ENCODE measurements at places on chromosomes 4 and X.

DNA sequence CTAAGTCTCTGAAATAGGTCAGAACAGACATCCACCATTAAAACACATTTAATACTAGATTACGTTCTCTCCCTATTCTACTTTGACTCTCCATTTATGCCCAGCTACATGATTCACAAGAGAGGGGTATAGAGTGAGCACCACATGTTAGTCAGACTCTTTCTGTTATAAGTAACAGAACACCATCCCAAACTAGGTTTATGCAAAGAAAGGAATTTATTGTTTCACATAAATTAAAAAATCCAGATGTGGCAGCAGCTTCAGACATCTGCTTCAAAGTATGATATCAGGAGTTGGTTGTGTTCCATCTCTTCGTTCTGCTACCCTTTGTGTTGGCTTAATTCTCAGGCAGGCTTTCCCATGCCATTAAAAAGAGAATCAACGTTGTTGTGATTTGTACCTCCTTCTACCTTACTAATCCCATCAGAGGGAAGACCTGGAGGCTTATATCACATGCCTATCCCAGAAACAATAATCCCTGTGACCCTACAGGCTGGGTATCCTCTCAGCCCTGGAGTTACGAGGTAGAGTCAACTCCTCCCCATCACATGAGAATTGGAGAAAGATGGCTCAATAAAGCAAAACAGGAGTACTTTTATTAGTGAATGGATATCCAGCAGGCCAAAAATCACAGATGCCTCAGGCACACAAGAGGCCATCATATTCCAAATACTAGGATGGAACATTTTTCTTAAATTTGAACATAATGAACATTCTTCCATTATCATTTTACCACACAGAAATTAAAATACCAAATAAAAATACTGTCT lies 163.2 kb downstream of the SLC7A11 start:
- DNase-seq, result no peak

GRCh38 chr4:184775854-184776555 lies 42.1 kb upstream of the CENPU start:
- DNase-seq, result no peak

DNA sequence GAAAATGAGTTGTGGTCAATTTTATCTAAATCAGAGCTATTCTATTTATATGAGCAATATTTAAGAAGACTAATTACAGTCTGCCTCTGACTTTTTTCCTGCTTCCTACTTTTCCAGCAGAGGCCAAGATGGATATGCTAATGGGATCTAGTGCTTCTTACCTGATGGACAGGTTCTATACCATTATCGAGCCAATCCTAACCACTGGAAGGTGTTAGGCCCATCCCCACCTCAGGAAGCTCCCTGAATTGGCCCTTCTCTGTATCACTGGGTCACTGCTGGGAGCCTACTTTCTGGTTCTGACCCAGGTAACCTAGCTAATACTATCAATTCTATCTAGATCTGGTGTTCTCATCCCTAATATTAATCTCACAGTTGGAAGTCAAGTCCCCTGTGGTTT lies 577 bp upstream of the YIPF7 start:
- DNase-seq, result no peak

DNA sequence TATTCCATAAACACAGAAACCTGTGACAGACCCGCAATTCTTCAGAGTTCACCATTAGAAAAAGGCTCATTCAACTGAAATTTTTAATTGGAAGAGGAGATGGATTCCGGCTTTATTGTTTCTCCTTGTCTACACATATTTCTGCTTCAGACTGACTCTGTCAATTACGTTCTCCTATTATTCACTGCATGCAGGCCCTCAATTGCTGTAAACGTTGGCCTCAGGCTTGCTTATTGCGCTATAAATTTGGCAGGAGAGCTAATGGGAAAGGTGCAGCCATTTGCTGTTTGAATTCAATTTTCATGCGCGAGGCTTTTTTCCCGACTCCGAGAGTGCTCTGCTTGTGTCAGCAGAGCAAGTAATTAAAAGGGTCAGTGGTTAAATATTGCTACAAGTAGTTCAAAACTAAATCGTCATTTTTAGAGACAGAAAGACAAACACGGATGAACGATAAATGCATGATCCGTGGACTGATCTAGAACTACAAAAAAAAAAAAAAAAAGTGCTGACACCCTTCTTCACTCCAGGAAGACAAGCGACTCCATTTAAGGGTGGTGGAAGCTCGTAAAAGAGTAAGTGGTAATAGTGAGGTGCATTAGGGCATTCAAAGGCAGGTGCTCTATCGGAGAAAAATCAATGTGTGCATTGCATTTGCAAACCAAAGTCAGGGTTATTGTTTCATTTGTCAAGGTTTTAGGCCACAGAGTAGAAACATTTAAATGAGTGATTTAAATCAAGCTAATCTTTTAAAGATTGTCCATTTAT lies 841.6 kb upstream of the FRG1 start:
- no peak for DNase-seq

- DNase-seq, result no peak
Measured at GRCh38 chr4:47721892-47722575, 115.8 kb downstream of the CORIN start.

DNA sequence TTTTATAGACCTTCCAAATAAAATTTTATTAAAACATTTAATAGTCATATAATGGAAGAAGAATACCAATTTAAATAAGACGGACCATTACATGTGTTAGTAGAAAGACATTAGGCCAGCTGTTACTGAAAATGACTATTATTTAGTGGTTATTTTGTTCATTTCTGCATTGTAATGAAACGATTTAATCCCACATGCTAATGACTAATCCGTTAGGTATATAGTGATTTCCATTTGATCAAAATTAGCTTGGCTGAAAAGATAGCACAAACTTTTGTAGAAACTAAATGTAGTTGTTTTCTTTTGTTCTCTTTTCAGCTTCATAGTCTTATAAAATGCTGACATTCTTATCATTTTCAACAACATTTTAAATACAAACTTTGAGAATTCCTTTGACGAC lies 556.1 kb upstream of the TENM3 start:
- no peak for DNase-seq

GRCh38 chr4:67973608-67974007 lies 10.3 kb upstream of the TMPRSS11A start:
- no peak for DNase-seq

GRCh38 chr4:104418286-104418685 lies 76.4 kb downstream of the CXXC4 start:
- DNase-seq, result no peak

DNA sequence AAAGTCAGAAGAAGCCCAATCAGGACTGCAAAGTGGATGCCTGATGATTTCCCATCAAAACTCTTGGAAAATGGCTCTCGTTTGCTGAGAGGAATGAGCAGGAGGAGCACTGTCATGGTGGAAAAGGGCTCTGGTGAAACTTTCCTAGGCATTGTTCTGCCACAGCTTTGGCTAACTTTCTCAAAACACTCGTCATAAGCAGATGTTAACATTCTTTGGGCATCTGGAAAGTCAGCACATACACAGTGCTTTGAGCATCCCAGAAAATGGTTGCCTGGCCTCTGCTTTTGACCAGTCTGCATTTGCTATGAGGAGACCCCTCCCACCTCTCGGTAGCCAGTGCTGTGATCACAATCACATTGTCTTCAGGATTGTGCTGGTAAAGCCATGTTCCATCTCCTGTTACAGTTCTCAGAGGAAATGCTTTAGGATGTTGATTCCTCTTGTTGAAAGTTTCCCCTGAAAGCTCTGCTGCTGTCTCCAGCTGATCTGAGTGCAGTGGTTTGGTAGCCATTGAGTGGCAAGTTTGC lies 25.2 kb upstream of the TBC1D14 start:
- DNase-seq, result no peak

DNA sequence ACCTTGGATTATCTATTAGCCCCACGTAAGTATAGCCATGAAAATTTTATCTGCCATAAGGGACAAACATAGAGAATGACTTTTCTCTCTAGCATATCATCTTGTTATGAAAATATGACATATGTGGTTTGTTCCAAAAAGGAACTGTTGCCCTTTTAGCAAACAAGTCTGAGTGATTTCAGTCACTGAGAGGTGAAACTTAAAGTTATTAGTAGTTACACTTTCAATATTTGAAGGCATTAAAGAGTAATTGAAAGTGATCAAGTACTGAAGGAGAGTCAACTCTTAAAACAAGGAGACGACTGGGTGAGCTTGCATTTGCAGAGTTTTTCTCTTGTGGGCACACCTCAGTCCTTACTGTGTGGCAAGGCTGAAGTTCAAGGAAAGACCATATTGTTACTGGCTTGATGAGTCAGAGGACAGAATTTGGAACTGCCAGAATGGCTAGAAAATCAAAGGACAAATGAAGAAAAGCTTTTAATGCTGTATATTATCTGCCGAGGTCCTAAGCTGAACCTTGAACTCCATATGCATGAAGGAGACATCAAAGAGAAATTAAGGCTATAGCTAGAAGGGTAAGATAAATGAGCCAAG lies 205.1 kb upstream of the EMCN start:
- DNase-seq, result no peak

- no peak for DNase-seq
Measured at GRCh38 chrX:74230094-74230493, 73.9 kb upstream of the ZCCHC13 start.

- no peak for DNase-seq
Measured at GRCh38 chrX:10897768-10898167, 213.4 kb upstream of the HCCS start.

- DNase-seq, result no peak
Measured at GRCh38 chr4:7322166-7322991, 112.4 kb downstream of the PSAPL1 start.

DNA sequence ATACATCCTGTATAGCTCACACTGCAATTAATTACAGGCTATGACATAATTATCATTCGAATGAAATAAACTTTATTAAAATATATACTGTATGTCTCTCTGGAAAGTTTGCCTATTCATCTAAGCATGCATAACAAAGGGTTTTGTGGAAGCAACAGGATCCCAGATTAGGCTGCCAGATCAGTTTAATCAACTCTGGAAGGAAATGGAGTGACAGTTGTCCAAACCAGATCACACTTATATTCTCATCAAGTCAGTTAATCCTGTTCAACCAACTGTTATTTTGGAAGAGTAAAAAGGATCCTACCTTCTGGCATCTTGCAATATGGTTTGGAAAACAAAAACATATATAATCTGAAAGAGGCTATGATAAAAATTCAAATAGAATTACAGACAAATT lies 312.2 kb downstream of the FAT4 start:
- DNase-seq, result no peak

- no peak for DNase-seq
Measured at GRCh38 chr4:155929833-155930232, 23.8 kb downstream of the CTSO start.

DNA sequence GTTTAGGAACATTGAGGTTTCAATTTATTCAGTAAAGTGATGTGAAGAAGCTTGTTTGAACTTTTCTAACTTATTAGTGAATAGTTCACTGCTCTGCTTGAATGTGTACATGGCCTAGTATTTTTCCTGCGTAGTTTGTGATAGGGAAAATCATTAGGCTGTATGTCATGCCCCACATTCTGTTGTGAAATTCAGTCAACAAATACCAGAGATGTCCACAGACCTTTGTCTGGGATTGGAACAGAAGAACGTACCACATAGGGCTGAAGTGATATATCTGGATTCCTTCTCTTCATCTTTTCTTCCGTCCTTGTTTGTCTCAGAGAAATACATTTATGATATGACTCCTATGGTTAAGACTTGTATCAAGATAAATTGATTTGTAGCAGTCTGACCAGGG lies 88.8 kb upstream of the PLS3 start:
- no peak for DNase-seq

DNA sequence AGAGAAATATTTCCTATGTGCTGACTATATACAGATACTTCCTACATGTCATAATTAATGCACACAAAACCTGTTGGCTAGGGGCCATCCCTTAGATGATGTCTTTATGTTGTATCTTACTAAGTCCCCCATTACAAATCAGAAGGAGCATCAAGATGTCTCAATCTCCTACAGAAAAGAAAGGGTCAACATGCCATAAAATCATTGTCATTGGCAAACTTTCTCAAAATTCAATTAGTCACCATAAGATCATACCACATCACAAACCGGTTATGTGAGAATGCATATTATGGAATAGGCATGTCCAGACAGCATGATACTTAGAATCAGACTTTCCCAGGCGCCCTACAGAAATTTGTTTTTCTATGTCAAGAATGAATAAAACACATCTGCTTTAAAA lies 175.2 kb upstream of the TET2 start:
- no peak for DNase-seq

DNA sequence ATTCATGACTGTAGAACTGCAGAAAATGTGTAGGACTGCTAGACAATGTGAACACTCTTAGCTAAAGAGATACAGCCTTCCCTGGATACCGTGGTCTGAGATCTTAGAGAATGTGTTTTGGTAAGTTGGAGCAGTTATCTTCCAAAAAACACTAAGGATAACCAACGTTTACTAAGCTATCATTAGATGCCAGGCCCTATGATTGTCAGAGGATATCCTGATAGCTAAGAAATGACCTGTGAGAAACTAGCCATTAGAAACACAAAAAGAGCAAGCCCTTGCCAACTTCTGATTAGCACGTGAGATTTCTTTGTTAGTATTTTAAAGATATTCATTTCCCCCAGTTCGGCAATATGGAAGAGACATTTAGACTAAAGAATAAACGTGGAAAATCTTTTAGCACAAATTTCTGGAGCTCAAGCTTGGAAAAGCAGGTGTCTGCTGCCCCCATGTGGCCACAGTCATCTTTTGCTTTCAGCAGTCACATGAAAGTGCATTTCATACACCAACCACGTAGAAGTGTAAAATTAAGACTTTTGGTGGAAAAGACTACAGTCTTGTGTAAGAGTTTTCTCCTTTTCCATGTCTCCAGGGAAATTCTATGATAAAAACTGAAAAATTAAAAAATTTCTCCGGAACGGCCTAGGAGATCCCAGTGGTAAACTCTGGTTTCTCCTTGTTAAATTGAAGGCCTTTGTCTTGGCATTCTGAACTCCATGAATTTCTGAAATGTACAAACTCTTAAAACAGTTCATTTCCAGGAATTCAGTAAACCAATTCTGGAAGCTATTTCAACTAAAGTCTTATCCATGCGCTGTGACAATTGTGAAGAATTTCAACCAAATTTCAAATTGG lies 136.4 kb downstream of the ZNF674 start:
- peak; percentile 53 for DNase-seq

GRCh38 chr4:104519588-104519987 lies 24.9 kb upstream of the CXXC4 start:
- no peak for DNase-seq

GRCh38 chr4:120801137-120801758 lies 121.3 kb downstream of the PRDM5 start:
- no peak for DNase-seq

GRCh38 chr4:184280591-184281071 lies 63.0 kb upstream of the ENPP6 start:
- DNase-seq, result peak; percentile 67

DNA sequence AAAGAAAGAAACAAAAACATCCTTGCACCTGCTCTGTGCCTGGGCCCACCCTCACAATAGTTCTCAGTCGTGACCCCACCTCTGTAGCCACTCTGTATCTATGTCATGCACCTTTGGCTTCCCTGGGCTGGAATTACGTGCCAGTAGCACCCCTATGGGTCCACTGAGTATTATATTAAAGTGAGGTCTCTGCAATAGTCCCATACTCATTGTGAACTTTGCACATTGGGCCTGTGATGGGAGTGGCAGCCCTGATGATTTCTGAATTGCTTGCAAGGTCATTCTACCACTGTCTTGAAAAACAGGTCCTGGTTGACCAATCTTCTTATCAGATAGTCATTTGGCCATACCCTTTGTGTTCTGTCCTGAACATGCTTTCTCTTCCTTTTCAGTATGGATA lies 1012.1 kb downstream of the RAB28 start:
- no peak for DNase-seq
